ENCODE measurements at places on chromosomes 11 and 22. TPM values are rescaled to one million over a fixed set of nuclear protein-coding genes. Genes with fewer than 3 reads are reported as not detected.

Gene CNGA4
- total RNA-seq = 0.90 TPM

Gene AAMDC
- 10.9 TPM for total RNA-seq

Gene RIMBP3C
- not detected for total RNA-seq

Gene BTBD18
- total RNA-seq = not detected

Gene LSP1
- total RNA-seq = 112 TPM

Gene TNNT3
- total RNA-seq = 3.2 TPM

Gene TMEM132A
- 14.9 TPM for total RNA-seq

DNA sequence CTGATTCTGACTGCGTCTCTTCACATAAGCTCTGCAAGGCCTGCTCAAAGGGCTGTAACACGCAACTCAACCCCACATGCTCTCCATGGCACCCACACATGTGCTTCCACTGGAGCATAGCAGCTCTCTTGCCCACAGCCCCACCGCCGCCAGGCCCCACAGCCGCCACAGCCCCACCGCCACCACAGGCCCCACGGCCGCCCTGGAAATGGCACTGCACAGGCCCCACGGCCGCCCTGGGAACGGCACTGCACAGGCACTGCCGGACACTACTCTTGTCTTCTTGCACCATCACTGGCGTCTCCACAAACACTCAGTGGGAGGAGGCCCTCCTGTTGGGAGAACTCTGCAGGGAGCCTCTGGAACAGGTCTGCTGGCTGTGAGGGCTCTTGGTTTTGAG is 8.6 kb downstream of the MOB2 start:
- DNase-seq = peak; percentile 13

GRCh38 chr11:19382131-19382611 is 141.4 kb upstream of the E2F8 start:
- DNase-seq = no peak

DNA sequence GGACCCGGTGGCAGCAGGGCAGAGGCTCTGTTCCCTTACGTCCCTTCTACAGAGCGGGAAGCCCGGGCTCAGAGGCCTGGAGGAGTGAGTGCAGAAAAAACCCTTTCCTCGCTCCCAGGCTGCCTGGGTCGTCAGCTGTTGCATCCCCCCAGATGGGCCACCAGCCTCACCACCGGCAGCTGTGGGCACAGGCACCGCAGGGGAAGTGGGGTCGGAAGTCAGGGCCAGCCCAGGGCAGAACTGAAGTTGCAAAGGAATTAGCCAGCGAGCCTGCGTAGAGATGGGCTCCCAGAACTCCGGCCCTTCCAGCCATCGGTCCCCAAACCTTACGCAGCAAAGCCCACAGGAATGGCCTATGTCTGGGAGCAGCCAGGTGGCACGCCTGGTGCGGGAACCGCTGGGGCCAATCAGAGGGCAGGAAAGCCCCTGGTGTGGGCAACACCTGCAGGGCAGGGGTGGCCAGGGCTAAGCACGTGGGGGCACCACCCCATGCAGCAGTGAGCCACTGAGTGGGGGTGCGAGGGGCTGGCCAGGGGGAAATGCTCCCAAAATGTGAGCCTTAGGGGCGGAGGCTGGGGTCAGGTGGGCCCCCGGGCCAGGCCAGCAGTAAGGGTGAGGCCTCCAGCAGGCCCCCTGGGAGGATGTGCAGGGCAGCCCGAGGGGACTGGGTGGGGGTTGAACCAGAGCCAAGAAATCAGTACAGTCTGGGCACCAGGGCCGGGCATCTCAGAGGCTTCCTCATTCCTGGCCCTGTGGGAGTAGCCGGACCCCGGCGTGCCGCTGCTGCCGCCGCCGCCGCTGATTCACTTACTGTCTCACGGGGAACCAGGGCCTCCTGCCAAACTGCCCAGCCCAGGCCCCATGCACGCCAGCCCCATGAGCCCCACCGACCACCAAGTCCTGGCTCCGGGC is 58.2 kb downstream of the WNT7B start:
- no peak for DNase-seq

DNA sequence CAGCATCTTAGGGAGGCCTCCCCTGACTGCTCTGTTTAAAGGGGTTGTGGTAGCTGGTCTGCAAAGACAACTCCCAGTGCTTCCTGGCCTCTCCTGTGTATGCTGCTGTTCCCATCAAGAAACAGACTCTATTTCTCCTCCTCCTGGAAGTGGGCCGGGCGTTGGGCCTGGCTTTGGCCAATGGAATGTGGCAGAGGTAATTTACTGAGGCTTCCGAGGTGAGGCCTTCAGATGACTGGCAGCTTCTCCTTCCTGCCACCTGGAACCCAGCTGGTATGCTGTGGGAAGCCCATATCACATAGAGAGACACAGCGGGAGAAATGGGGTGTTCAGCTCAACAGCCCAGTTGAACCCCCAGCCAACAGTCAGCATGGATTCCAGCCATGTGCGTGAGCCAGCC is 25.1 kb upstream of the EIF3D start:
- no peak for DNase-seq

DNA sequence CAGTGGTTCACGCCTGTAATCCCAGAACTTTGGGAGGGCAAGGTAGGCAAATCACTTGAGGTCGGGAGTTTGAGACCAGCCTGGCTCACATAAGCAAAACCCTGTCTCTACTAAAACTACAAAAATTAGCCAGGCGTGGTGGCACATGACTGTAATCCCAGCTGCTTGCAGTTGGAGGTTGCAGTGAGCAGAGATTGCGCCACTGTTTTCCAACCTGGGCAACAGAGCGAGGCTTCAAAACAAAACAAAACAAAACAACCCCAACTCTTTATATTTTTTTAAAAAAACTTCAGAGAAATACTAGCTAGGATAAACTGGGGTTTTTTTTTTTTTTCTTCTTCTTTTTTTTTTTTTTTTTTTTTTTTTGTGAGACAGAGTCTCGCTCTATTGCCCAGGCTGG is 31.8 kb upstream of the RAPSN start:
- no peak for DNase-seq

DNA sequence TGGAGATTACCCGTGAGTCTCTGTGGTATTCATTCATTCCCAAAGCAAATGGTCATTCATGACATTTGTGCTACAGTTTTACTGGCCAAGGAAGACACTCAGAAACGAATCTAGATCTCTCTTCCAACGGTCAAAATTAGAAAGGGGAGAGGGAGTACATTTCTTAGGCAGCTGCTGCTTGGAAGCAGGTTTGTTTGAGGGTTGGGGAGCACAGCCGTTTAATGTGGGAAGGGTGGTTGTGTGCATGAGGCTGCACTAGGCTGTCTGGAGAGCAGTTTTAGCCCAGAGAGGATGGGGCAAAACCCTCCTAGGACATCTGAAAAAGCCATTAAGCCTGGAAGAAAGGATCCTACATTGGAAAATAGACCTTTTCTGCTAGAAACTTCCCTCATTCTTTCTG is 29.7 kb upstream of the TIMP3 start:
- DNase-seq = no peak

DNA sequence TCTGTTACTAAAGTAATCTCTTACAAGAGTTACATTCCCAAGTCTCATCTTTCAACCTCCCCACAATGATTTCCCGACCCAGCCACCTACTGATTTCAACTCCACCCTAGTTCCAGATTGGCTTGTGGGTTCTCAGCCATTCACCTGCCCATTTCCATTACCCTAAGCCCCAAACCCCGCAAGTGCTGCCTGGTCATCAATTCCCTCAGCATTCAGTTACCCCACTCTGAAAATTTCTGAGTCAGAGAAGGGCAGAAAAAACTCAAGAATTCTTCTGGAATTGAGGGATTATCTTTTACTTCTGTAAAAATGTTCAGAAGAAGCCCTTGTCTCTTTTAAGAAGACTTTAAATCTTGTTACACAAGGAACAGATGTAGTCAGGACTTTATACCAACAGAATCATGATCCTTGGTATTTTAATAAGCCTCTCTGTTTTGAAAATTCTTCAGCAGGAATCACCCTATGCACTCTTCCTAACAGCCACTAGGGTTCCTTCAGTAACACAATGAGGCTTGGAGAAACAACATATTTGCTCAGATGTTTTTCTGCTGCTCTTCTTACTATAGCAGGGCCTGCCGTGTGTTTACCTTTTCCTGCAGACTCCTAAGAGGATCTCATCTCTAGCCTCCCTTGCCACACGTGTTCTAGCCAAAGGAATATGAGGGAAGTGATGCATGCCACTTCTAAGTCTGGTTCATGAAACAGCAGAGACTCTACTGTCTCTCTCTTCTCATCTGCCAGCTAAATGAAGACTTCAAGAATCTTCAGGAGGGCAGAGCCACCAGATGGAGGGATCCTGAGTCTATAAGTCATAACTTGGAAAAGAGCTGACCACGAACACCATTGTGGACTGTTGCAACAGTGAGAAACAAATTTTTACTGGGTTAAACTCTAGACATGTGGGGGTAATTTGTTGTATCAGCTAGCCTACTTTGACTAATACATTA is 29.3 kb upstream of the PAMR1 start:
- no peak for DNase-seq

- DNase-seq = no peak
Observed at GRCh38 chr11:3221408-3222002, 2.9 kb upstream of the MRGPRG start.

DNA sequence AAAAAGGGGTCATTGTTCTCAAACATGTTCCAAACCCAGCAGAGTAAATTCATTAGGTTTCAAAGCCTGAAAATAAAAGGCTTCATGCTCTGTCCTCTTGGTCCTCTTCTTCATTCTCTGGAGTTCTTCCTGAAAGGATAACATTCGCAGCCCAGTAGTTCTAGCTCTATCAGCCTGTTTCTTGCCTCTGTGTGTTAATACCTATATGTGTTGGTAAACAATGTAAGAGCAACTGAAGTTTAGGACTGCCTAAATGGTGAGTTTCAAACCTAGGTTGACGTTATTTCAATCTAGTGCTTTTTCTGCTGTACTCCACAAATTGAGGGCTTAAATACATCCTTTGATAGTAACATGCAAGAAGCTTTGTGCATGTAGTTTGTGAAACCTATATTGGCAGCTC is 9.4 kb downstream of the AASDHPPT start:
- no peak for DNase-seq

- DNase-seq = no peak
Observed at GRCh38 chr22:44702479-44703198, 635 bp downstream of the PRR5 start.

DNA sequence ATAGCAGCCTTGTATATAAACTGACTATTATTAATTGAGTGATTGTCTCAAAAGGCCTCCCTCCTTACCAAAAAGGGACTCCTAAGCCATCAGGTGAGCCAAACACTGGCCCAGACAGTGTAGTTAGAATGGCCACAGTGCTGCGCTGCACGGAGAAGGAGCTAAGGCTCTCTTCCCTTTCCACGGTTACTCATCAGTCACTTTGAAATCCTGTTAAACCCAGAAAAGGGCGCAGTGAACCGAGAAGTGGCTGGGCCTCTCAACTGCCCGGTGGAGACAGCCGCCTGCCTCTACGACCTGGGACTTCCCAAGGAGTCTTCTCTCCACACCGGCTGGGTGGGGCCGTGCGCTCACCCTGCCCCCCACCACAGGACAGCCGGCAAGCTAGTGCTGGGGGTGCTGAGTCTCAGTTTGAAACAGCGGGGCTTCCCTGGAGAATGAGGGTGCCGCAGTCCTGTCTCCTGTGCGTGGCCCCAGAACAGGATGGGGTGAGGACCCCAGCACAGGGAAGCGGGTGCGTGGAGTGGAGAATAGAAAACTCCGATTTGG is 1.3 kb downstream of the MYH9 start:
- DNase-seq = no peak

- no peak for DNase-seq
Observed at GRCh38 chr11:117663414-117663813, 133.6 kb downstream of the DSCAML1 start.

DNA sequence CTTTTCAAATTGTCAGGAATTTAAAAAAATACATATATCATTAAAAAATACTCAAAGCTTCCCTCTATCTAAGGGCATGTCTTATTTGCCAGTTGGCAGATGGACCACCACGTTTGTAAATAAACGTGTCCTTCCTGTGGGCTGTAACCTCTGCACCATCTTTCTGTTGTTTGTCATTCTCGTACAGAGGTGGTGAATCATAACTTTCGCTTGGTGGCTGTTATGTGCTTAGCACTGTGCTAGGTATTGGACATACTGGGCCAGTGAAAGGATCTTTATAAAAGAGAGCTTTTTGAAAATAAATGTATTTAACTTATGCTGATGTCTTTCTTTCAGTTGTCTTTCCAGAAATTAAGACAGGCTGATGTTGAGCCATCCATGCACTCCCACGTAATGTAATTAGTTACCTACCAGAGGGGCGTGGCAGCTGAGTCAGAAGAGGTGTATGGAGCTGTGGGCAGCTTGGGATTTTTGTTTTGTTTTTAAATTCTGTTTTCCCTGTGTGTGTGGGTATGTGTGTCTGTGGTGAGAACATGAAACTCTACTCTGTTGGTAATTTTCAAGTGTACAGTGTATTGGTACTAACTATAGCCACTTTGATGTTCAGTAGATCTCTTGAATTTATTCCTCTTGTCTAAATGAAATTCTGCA is 62.7 kb downstream of the TECTA start:
- no peak for DNase-seq

DNA sequence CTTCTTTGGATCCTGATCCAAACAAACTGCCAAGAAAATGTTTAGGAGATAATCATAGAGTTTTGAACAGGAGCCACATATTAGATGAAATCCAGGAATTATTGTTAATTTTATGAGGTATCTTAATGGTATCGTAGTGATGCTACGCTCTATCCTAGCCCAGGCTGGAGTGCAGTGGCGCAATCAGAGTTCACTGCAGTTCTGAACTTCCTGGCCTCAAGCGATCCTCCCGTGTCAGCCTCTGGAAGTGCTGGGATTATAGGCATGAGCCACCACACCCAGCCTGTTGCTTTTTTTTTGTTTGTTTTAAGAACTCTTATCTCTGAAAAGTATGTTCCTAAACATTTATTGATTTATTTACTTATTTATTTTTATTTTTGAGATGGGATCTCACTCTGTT is 2.4 kb downstream of the GSTT4 start:
- DNase-seq = no peak

DNA sequence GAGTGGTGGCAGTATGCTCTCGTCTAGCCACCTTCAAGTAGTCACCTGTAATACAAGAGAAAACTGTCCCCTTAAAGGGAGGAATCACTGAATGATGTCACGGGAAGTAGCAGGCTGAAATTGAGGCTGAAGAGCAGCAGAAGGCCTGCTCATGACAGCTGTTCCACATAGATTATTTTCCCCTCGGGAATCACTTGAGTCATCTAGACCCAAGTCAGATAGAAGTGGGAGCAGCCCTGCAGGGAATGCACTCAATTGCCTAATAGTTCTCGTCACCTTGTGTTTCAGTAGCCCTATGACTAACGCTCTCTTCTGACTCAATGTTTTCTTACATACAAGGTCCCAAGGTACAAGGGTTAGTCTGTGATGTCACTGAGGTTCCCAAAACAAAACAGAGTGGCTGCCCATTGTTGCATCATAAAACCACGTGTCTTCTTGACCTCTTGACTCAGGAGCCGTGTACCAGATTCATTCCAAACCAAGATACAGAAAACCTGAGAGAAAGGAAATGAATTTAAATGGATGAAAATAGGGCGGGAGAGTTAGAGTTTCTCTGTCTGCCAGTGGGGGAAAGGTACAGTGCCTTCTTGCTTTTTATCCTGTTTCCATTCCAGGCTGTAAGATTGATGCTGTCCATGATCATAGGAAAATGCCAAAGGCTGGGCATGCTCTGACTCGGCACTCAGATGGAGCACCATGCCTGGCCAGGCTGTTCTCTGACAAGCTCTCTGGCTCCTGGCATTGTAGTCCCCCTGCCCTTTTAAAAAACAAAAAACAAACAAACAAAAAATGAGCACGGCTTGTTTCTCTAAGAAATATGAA is 21.6 kb upstream of the C11orf96 start:
- peak; percentile 82 for DNase-seq

- DNase-seq = peak; percentile 84
Observed at GRCh38 chr11:59755701-59756557, 753 bp downstream of the STX3 start.

GRCh38 chr11:83007909-83008580 is 63.7 kb downstream of the RAB30 start:
- DNase-seq = peak; percentile 52
